ENCODE measurements at places on chromosomes 13 and 19.

GRCh38 chr13:109384491-109385241 is 401.7 kb downstream of the IRS2 start:
- peak; percentile 90 for DNase-seq

DNA sequence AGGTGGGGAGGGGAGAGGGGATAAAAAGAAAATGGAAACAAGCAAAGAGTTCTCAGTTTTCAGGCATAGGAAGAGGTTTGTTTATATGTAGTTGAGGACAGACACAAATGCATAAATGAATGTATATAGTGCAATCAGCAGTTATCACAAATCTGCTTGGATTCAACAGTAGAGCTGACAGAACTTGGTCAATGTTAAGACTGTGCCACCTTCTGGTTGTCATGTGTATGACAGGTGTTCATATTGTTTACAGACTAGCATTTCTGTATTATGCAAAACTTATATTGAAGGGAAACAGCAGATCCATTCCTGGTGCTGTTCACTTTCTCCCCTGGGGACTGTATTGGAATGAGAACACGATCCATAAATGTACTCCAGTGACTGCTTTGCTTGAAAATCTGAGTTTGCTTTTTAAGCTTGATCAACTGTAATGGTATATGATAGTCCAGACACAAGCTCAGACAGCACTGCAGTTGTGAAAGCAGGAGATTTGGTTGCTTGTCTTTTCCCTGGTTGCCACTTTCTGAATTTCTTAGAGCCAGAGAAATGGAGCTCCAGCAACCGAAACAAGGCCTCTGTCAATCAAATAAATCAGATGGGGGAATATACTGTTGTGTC is 319.5 kb upstream of the OBI1 start:
- DNase-seq = peak; percentile 70

- no peak for DNase-seq
These were observed 43.3 kb upstream of the FARP1 start for GRCh38 chr13:98099627-98100026.

DNA sequence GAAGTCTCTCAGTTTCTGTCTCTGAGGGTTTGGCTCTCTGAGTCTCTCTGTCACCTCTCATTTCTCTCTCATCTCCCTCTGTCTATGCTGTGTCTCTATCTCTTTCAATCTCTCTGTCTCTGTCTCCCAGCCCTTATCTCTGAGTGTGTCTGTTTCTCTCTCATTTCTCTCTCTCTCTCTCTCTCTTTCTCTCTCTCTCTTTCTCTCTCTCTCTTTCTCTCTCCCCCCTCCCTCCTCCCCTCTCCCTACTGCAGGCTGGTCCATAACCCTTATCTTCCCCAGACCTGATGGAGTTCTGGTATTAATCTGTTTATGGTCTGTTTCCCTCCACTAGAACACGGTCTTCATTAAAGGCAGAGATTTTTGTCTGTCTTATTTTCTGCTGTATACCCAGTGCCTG is 1.3 kb upstream of the PVR start:
- no peak for DNase-seq

DNA sequence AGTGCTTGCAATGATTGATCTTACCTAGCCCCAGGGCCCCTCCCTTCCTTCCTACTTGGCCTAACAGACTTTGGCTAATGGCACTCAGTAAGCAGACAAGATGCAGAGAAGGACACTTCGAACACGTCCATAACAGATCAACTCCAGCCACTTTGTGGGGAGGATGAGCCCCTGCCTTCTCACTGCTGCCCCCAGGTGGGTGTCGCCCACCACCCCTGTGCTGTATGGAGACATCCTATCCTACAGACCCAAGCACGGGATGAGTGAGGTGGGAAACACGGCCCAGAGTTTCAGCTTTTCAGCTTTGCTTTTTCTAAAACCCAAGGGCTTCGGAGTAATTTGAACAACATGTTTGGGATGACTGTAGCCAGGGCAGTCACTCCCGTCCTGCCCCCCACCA is 5.5 kb downstream of the SLC7A1 start:
- no peak for DNase-seq

GRCh38 chr19:18828786-18829185 is 3.0 kb upstream of the UPF1 start:
- no peak for DNase-seq

- no peak for DNase-seq
These were observed 21.7 kb upstream of the FBXL3 start for GRCh38 chr13:77048681-77049080.

DNA sequence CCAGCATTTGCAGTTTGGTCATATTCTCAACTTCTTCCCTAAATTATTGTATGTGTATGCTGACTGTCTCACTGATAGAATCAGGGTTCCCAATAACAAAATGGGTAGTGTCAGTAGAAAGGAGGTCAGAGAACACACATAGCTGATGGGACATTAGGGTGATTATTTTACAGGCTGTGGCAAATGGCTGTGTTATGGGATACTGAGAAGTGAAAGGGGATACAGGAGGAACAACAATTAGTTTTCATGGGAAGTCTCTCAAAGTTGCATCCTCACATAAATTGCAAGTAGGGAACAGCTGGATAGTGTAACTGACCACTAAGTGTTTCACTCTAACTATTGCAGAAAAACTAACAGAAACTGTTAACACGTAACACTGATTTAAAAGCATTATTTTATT is 1199.3 kb downstream of the PCDH17 start:
- no peak for DNase-seq

GRCh38 chr19:16019691-16020448 is 56.4 kb upstream of the TPM4 start:
- DNase-seq = no peak

GRCh38 chr19:54191011-54191810 is at the start of gene TSEN34:
TSS of gene TSEN34 (plus strand) at chr19:54191308. CDS start at chr19:54191365, 57 bp downstream.
- peak; percentile 90 for DNase-seq

- peak; percentile 52 for DNase-seq
These were observed 2.3 kb downstream of the AMH start for GRCh38 chr19:2251106-2252054.

DNA sequence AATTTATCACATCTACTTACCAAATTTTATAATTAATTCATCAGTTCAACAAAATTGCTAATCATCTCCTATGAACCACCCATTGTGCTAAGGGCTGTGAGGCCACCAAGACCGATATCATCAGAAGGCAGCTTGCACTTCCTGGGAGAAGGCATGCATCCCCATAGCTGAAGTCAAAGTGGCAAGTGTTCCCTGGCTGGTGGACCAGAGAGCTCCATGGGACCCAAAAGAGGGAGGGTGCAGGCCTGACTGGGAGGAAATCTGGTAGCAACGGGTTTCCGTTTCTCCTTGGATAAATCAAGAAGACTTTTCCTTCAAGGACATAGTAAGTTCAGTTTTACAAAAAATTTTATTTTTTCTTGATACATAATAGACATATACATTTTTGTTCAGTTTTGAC is 325.2 kb downstream of the FGF9 start:
- DNase-seq = no peak

DNA sequence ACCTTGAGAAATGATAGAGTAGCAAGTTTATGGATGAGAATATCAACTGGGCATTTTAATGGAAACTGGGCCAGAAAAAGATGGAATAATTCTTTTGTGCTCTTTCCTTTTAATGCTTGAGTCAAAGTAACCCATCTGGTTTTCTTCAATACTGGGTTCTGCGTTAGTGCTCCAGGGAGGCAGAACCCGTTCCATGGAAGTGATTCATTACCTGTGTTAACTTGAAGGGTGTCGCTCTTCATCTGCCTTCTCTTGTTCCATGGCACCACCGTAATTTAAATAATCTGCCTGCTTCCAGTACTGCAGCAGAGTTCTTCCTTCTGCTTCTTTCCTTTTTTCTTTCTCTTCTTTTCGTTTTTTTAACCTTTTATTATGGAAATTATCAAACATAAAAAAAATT is 14.7 kb upstream of the USP12 start:
- no peak for DNase-seq

DNA sequence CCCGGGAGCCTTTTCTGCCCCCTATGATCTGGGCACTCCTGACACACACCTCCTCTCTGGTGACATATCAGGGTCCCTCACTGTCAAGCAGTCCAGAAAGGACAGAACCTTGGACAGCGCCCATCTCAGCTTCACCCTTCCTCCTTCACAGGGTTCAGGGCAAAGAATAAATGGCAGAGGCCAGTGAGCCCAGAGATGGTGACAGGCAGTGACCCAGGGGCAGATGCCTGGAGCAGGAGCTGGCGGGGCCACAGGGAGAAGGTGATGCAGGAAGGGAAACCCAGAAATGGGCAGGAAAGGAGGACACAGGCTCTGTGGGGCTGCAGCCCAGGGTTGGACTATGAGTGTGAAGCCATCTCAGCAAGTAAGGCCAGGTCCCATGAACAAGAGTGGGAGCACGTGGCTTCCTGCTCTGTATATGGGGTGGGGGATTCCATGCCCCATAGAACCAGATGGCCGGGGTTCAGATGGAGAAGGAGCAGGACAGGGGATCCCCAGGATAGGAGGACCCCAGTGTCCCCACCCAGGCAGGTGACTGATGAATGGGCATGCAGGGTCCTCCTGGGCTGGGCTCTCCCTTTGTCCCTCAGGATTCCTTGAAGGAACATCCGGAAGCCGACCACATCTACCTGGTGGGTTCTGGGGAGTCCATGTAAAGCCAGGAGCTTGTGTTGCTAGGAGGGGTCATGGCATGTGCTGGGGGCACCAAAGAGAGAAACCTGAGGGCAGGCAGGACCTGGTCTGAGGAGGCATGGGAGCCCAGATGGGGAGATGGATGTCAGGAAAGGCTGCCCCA is 8.5 kb upstream of the CEACAM7 start:
- peak; percentile 16 for DNase-seq

- DNase-seq = no peak
These were observed 13.5 kb downstream of the IL17D start for GRCh38 chr13:20716951-20717350.

GRCh38 chr13:45683701-45684100 is 18.4 kb upstream of the CBY2 start:
- no peak for DNase-seq

GRCh38 chr13:35987572-35988513 is 143.3 kb downstream of the DCLK1 start:
- no peak for DNase-seq

DNA sequence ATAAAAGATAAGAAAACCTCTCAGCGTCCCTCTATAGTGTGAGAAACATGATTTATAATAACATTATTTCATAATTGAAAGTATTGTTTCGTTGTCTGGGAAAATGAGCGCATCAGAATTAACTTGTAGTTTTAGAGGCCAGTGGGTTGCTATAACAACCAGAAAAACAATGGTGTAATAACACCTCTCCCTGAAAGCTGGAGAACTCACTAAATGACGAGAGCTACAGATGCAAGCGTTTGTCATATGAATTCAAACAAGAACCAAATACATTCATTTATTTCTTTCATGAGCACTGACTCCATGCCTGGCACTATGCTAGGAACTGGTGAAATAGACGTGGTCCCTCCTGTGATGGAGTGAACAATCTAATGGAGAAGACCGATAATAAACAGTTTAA is 16.3 kb downstream of the KBTBD7 start:
- DNase-seq = peak; percentile 16

- DNase-seq = peak; percentile 31
These were observed 802 bp upstream of the FREM2 start for GRCh38 chr13:38685974-38686576.

- DNase-seq = peak; percentile 60
These were observed 64.3 kb downstream of the CACNA1A start for GRCh38 chr19:13441810-13442512.

DNA sequence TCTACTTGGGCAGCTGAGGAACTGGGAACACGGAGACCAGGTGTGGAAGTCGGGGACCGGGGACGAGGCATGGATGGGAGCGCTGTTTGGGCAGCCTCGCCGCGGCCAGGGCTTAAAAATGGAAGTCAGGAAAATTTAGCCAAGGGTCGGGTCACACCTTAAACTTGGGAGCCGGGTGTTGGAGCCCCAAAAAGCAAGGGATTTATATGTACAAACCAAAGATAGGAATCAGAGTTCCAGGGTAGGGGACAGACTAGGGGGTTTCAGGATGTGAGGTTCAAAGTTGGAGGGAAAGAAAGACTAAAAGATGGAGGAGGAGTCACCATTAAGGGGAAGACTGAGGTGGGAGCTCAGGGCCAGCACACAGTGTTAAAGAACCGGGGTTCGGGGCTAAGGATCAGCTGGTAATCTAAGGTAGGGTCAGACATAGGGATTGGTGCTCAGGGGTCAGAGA is 530 bp downstream of the FOXA3 start:
- no peak for DNase-seq

DNA sequence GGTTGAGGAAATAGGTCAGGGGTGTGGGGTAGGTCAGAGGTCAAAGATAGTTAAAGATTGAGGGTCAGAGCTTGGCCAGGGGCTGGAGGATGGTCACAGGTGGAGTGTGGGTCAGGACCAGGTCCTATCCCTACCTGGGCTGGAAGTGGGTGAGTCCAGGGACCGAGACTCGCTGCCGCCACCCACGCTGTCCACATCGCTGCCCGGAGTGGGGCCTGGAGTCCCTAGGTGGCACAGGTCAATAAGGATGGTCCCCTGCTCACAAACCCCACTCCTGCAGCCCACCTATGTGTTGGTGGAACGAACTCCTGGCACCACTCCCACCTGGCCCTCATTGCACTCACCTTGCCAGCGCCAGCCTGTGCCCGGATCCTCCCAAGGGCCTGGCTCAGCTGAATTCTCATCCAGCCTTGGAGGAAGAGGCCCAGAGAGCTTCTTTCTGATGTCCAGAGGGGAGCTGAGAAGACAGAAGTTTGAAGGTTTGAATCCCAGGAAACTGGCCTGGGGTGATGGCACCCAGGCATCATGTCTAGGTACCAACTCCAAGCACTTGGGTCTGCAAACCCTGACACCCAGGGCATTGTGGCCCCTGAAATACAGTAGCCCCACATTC is 6.8 kb downstream of the GMIP start:
- no peak for DNase-seq

DNA sequence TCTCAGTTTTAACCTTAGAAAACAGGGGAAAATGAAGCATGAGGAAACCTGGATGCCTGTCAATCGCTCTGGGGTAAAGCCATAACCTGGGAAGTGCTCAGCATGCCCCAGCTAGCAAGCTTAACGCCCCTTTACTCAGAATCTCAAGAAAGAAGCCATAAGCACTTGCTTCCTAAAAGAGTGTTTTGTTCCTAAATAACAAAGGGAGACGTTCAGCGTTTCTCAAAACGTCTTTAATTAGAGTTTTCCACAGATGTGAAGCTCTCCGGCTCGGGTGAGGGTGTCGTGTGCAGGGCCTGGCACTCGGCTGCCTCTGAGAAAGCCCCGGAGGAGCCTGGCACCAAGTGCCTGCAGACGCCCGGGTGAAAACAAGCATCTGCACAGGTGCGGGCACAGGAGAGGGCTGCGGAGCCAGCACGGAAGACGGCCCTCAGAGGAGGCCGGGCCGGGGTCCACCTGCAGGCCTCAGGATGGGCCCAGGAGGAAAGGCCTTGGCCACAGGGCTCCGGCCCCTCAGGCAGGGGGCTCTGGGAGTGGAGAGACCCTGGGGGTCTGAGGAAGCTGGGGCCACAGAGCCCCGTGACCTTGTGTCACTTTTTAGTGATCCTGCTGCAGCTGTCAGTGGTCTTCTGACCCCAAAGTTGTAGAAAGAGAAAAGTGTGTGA is 6.2 kb downstream of the GAS6 start:
- no peak for DNase-seq

DNA sequence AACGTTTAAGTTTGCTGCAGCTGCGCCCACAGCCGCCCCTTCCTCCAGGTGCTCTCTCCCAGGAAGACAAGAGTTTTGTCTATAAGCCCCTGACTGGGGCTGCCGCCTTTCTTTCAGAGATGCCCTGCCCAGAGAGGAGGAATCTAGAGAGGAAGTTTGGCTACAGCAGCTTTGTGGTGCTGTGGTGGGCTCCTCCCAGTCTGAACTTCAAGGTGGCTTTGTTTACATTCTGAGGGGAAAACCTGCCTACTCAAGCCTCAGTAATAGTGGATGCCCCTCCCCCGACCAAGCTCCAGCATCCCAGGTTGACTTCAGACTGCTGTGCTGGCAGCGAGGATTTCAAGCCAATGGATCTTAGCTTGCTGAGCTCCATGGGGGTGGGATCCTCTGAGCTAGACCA is 6.4 kb upstream of the ERICH6B start:
- DNase-seq = no peak

All from GM23248 (cell line).